Naive thymus-derived CD4-positive, alpha-beta T cell (primary cell): ENCODE measurements at places on chromosomes 5 and 9.

GRCh38 chr5:28430565-28431178, 1392.3 kb upstream of the CDH9 start:
- no peak for DNase-seq

DNA sequence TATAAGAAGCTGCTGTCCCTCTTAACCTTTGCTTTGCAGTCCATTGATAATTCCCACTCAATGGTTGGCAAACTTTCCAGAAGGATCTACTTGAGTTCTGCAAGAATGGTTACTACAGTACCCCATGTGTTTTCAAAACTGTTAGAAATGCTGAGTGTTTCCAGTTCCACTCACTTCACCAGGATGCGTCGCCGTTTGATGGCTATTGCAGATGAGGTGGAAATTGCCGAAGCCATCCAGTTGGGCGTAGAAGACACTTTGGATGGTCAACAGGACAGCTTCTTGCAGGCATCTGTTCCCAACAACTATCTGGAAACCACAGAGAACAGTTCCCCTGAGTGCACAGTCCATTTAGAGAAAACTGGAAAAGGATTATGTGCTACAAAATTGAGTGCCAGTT, 27.8 kb upstream of the SETD9 start:
- no peak for DNase-seq

- no peak for DNase-seq
Measured at GRCh38 chr5:179509239-179509638, 41.1 kb upstream of the RUFY1 start.

GRCh38 chr5:161149078-161149477, 297.1 kb upstream of the ATP10B start:
- no peak for DNase-seq

- no peak for DNase-seq
Measured at GRCh38 chr9:2479056-2479565, 142.5 kb upstream of the VLDLR start.

- DNase-seq = peak; percentile 40
Measured at GRCh38 chr5:1666812-1667588, 132.6 kb downstream of the MRPL36 start.

DNA sequence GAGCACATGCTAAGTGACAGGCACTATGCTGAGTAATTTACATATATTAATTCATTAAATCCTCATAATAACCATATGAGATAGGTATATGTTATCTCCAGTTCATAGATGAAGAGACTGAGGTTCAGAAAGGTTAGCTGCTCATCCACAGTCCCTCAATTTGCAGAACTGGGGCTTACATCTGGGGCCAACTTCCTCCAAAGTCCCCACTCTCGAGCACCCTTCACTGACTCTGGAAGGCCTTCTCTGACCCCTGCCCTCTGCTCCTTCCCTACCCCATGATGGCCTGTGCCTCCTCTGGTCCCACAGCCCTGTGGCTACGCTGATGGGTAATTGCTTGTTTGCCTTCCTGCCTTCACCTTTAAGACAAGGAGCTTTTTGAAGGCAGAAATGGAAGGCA, 71.6 kb downstream of the C5orf15 start:
- DNase-seq = no peak

DNA sequence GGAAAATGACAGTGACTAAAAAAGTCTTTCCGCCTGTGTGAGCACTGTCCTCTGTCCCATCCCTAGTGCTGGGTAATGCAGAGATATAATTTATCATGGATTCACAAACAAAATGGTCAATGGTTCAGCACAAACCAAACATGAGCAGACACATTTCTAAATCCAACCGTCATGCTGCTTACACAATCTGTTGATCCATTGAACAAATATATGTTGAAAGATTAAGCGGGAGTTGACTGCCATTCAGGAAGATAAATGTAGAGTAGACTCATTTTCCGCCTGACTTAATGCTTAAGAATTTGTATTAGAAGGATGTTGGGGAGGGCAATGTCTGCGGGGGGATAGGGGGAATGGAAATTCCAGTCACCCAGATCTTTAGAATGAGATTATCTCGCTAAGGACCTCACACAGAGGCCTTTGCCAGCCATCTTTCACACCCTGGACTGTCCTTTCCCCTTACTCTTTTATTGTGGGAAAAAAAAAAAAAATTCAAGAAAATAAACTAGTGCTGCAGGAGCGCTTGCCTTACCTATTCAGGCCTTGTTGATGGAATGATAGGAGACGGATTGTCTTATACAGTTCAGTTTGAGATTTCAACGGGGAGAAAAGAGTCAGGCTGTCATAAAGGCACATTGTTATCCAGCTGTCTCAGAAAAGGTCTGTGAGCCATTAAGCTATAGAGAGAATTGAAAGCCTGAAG, 153.7 kb downstream of the TLE1 start:
- no peak for DNase-seq

DNA sequence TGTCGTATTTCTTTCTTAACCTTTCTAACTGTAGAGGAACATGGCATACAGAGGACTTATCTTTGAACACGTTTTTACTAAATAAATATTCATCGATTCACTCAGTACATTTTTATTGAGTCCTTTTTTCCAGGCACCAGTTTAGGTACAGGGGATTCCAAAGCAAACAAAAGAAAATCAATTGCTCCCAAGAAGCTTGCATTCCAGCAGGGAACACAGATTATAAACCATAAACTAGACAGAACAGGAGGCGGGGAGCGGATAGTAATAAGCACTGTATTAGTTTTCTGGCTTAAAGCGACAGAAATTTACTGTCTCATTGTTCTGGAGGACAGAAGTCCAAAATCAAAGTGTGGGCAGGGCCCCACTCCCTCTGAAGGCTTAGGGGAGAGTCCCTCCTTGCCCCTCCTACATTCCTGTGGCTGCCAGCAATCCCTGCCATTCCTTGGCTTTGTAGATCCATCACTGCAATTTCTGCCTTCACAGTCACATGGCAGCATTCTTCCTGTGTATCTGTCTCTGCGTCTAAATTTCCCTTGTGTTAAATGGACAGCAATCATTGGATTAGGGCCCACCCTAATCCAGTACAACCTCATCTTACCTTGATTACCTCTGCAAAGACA, 115.5 kb downstream of the COL23A1 start:
- no peak for DNase-seq

GRCh38 chr5:6505783-6506557, 57.3 kb downstream of the UBE2QL1 start:
- no peak for DNase-seq

GRCh38 chr5:32531885-32532520, 53.4 kb upstream of the SUB1 start:
- peak; percentile 51 for DNase-seq

DNA sequence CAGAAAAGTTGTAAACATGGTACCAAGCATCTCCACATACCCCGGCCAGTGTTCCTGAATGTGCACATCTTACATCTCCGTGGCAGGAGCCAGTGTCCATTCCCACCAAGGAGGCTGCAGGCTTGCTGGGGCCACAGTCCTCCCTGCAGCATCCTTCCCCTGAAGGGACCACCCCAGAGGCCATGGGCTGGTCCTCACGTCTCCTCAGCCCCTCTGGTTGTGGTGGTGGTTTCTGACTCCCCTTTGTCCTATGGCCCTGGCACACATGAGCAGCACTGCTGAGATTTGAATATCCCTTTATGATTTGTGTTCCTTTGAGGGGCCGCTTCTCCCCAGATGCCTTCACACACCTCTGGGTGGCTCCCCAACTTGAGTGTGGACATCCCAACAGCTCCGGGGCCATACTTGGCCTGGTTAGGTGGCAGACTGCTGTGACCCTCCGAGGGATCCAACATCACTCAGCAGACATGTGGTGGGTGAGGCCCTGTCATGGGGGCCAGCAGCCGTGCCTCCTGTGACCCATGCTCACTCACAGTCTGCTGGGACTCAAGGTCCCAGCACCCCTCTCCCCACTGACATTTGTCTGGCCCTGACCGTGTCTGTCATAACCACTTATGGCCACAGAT, 14.3 kb downstream of the PHF2 start:
- no peak for DNase-seq

DNA sequence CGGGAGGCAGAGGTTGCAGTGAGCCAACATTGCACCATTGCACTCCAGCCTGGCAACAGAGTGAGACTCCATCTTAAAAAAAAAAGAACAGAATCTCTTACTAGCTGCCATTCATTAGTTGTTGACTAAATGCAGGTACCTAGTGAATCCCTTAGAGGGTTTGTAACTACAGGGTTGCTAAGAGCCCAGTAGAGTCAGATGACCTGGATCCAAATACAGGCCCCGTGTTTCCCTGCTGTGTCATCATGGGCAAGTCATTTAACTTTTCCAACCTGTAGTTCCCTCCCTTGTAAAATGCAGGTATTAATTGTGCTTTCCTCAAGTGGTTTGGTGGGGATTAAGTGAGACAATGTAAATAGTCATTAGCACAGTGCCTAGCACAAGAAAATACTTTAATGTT, 32.8 kb downstream of the PLAC8L1 start:
- DNase-seq = no peak

GRCh38 chr5:122332599-122333555, 20.8 kb downstream of the SNCAIP start:
- no peak for DNase-seq

GRCh38 chr5:15692706-15693381, 192.9 kb downstream of the FBXL7 start:
- no peak for DNase-seq

GRCh38 chr9:105483618-105484017, 35.8 kb downstream of the FSD1L start:
- DNase-seq = no peak

- DNase-seq = no peak
Measured at GRCh38 chr5:152723482-152723881, 318.4 kb upstream of the NMUR2 start.

DNA sequence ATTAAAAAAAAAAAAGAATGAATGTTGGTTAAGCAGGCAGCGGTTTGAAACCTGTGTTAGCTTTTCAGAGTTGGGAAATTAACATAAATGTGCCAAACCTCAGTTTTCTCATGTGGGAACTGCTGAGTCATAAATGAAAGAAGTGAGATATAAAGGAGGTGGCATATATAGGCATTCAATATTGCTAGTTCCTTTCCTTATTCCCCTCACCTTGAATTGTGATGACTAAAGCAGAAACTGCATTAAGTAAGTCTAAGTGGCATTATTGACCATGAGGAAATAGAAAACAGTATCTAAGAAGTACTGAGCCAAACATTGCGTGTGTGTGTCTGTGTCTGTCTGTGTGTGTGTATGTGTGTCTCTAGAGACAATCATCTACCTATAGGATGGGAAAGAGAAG, 691.2 kb downstream of the TLR4 start:
- no peak for DNase-seq

- DNase-seq = peak; percentile 64
Measured at GRCh38 chr5:115262321-115263077, at the start of gene PGGT1B. TSS of gene PGGT1B (minus strand) at chr5:115262877. CDS start at chr5:115262851, 26 bp downstream.

DNA sequence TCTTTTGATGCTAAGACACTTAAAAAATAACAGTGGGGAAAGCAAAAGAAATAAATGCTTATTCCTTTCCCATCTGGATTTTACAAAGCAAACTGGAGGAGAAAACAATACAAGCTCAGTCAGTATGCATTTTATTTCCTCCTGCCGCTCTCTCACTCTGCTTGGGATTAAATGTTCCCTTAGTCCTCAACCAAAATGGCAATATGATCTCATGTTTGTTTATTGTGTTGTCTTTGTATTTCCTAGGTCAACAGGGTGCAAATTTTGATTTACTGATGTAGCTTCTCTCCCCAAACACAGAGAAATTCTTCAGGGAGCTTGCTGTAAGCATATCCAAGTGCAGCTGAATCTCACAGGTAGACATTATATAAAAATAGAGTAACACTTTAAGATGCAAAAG, 92.1 kb upstream of the ERBIN start:
- DNase-seq = no peak

DNA sequence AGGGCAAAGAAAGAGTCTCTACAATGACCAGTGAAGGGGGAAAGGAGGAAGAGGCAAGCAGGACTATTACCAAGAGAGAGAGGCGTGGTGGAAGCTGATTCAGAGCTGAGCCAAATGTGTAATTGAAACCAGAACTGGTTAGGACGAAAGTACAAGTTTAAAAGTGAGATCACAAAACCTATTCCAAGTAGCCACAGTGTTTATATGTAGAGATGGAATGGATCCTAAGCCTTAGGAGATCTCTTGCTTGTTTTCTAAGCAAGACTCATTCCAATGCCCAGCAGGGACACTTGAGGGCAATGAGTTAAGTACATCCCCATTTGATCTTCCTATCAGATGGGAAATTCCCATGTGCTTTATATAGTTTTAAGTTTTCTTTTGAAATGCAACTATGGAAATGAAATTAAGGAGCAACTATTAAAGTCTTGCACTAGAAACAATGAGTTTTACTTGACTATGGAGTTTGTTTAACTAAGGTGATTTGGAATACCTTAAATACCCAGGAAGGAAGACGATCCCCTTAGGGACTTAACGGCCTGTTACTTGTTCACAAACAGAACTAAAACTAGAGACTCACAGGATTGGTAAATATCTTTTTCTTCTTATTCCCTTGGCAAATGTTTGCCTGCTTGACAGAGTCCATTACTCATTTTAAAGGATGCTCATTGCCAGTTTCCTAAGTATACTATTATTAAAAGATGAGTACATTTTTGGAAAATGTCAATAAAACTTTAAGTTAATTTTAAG, 51.1 kb upstream of the SNX2 start:
- no peak for DNase-seq

- DNase-seq = no peak
Measured at GRCh38 chr9:126386088-126386487, 59.5 kb downstream of the MVB12B start.

GRCh38 chr9:136056546-136057235, 38.4 kb downstream of the NACC2 start:
- no peak for DNase-seq

GRCh38 chr9:27154908-27155307, 45.9 kb downstream of the TEK start:
- DNase-seq = no peak

- no peak for DNase-seq
Measured at GRCh38 chr9:18459962-18460584, 13.9 kb upstream of the ADAMTSL1 start.

GRCh38 chr9:84669288-84670137, at the start of gene NTRK2:
TSS of gene NTRK2 (plus strand) at chr9:84669729. CDS start at chr9:84670749, 1,020 bp downstream.
- DNase-seq = peak; percentile 27

GRCh38 chr5:82754759-82755158, 322.4 kb downstream of the TMEM167A start:
- DNase-seq = no peak

GRCh38 chr9:121280715-121281613, 13.0 kb downstream of the GSN start:
- no peak for DNase-seq
